ENCODE measurements at places on chromosomes 13 and 19. TPM values are rescaled to one million over a fixed set of nuclear protein-coding genes. Genes with fewer than 3 reads are reported as not detected.

CRX gene
- not detected for total RNA-seq

FFAR2 gene
- not detected for total RNA-seq

ZNF491 gene
- 2.5 TPM for total RNA-seq

ZGLP1 gene
- total RNA-seq = 0.88 TPM

ERCC5 gene
- 37.6 TPM for total RNA-seq

RNF126 gene
- total RNA-seq = 48.7 TPM

IL4I1 gene
- 1.3 TPM for total RNA-seq

ZNF836 gene
- total RNA-seq = 7.7 TPM

ZNF784 gene
- total RNA-seq = 2.6 TPM

ATXN8OS gene
- total RNA-seq = not detected

DLL3 gene
- total RNA-seq = 1.5 TPM

AMH gene
- not detected for total RNA-seq

TMEM147 gene
- 153 TPM for total RNA-seq

GZMM gene
- total RNA-seq = 1.3 TPM

IL17D gene
- total RNA-seq = 0.10 TPM

SULT2B1 gene
- not detected for total RNA-seq

KLK14 gene
- total RNA-seq = not detected

DACT3 gene
- total RNA-seq = 2.2 TPM

HIF3A gene
- total RNA-seq = not detected

C19orf33 gene
- total RNA-seq = not detected

SYNGR4 gene
- total RNA-seq = not detected

GNG7 gene
- 1.3 TPM for total RNA-seq

CBLC gene
- total RNA-seq = not detected

SLC25A42 gene
- 6.2 TPM for total RNA-seq

CEACAM4 gene
- not detected for total RNA-seq

TSSK6 gene
- 0.68 TPM for total RNA-seq

ZNF547 gene
- total RNA-seq = 2.5 TPM

FLT1 gene
- 6.2 TPM for total RNA-seq

COX6B2 gene
- not detected for total RNA-seq

ZNF540 gene
- total RNA-seq = 0.96 TPM

TPTE2 gene
- total RNA-seq = not detected

NBEA gene
- 2.5 TPM for total RNA-seq

CTU1 gene
- 6.8 TPM for total RNA-seq

ELSPBP1 gene
- not detected for total RNA-seq

STAP2 gene
- total RNA-seq = 30.2 TPM

CYP2B6 gene
- total RNA-seq = not detected

ATP4A gene
- not detected for total RNA-seq

CAMSAP3 gene
- not detected for total RNA-seq

CLIP3 gene
- total RNA-seq = 2.0 TPM

GPALPP1 gene
- 18.7 TPM for total RNA-seq

SSC5D gene
- 3.6 TPM for total RNA-seq

Measured in RPMI7951 (cell line).